DMS 273 treated with DMSO at 0.1 percent for 48 hours (cell line): ENCODE measurements at places on chromosomes 3 and 15.

- DNase-seq: no peak
Measured at GRCh38 chr3:45497963-45498362, 96.6 kb upstream of the LIMD1 start.

- no peak for DNase-seq
Measured at GRCh38 chr3:158743664-158744566, 11.7 kb upstream of the RARRES1 start.

DNA sequence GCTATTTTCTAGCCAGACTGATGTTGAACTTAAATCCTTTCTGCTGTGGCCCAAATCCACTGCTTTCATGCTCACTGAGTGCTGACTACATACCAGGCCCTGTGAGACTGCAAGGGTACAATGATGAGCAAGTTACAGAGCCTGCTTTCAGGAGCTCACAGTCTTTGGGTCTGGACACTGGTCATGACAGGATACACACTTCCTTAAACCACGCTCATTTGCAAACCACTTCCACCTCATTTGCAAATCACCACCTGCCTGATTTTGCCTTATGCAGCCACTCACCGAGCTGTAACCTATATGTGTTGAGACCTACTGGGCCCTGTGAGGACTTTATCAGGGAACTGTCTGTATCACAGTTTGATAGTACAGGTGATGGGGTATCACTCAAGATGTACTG, 50.2 kb upstream of the LRRC58 start:
- no peak for DNase-seq

DNA sequence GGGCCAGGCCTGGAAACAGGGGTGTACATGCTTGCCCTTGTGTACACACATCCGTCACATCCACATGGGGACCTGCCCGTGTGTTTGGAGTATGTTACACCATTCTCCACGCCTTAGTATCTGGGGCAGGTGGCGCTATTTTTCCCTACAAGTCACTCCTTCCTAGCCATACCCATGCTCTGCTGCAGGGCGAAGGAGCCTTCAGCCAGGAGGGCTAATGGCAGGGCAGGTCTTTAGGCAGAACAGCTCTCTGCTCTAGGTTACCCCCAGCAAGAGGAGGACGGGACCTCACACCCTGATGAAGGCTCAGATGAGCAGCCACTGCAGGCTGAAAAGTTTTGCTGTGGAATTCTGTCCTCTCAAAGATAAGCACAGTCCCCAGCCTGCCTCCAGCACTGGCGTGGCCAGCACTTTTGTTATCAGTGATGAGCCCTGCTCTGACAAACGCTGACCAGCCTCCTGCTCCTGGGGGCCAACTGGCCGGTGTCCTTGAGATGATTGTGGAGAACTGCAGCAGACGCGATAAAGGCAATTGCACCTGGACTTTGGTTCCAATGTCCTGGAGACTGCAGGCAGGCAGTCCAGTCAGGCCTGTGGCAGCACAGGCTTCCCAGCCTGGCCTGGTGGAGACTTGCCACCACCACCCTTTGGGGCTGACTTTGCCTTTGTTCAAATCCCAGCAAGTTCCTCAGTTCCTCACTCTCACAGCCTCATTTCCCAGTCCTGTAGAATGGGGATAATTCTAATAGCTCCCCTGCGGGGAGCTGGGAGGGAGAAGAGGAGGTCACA, 19.8 kb upstream of the PIGZ start:
- DNase-seq: no peak

- DNase-seq: no peak
Measured at GRCh38 chr15:42344763-42345162, 14.5 kb upstream of the CAPN3 start.

DNA sequence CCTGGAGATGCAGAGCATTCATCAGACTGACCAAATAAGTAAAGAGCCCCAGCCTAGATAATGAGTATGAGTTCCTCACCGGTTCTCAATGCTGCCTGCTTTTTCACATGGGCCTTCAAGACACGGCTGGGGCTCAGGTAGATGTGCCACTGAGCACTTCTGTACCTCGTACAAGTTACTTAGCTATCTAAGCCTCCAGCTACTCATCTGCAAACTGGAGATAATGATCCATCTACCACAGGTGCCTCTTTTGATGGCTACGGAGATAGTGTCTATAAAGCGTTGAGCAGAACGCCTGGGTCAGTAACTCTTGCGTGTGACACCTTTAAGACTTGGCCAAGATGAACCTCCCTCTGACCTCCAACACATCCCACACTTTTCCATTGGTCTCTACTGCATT, 56.3 kb downstream of the CCR4 start:
- DNase-seq: no peak

DNA sequence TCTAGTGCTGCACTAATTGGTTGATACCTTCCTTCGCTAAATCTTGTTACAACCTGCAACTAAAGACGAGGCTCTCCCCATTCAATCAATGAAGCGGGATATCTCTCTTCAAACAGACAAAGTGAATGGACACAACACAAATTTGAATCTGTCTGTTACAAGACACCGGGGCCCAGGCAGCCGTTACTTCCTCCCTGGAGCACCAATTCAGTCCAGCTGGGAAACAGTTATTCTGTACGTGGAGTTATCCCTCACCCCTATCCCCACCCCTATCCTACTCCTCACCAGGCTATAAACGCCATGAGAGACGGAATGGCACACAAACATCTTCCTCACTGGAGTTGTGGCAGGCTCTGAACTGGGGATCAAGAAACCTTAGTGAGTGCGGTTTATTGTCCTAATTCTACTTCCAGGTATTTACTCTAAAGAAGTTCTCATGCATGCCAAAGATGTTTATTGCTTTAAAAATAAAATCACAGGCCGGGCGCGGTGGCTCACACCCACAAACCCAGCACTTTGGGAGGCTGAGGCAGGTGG, 181.8 kb downstream of the FOXP1 start:
- DNase-seq: no peak

DNA sequence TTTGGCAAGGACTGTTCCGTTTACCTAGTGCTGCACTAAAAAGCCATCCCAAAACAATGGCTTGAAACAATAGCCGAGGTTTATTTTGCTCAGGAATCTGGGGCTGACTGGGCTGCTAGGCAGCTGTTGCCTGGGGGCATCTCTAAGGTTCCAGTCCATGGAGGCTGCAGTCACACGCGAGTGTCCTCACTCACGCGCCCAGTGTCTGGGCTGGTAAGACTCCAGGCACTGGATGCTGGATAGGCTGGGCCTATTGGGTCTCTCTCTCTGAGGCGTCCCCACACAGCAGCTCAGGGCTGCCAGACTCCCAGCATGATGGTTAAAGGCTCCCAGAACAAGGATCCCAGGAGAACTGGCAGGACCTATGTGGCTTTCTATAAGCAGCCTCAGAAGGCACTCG, 34.2 kb downstream of the ALS2CL start:
- DNase-seq: no peak

- DNase-seq: peak; percentile 31
Measured at GRCh38 chr3:83523470-83524073, 1435.2 kb upstream of the CADM2 start.

- no peak for DNase-seq
Measured at GRCh38 chr3:19399356-19399755, 251.0 kb downstream of the KCNH8 start.

- no peak for DNase-seq
Measured at GRCh38 chr15:44289259-44289790, 806 bp downstream of the GOLM2 start.

DNA sequence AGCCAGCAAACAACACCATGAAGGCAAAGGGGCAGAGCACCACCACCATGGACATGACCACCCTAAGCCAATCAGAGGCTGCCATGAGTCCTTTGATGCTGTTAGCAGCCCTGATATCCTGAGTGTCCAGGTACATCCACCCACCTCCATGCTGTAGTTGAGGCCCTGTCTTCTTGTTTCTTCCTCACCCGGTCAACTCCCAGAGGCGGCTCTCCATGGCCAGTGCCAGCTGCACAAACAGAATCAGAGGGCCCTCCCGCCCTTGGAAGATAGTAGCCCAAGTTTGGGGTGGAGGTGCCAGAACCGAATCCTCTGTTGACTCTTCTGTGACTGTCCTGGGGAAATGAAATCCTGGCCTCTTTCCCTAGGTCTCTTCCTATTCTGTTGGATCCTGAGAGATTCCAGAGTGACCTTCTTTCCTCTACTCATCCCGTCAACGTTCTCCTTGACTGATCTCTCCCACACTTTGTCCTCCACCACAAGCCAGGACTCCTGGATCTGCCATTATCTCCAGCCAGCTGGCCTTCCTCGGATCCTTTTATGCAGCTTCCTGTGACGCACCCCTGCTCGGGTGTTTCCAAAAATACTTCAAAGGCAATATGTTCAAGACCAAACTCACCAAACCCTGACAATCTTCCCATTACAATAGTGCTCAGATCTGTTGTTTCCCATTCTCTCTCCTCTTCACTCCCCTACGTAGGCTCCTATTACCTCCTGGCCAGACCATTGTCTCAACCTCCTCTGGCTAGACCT, 45.4 kb upstream of the DLG1 start:
- DNase-seq: no peak

GRCh38 chr3:23455084-23455483, 252.0 kb downstream of the UBE2E2 start:
- no peak for DNase-seq

DNA sequence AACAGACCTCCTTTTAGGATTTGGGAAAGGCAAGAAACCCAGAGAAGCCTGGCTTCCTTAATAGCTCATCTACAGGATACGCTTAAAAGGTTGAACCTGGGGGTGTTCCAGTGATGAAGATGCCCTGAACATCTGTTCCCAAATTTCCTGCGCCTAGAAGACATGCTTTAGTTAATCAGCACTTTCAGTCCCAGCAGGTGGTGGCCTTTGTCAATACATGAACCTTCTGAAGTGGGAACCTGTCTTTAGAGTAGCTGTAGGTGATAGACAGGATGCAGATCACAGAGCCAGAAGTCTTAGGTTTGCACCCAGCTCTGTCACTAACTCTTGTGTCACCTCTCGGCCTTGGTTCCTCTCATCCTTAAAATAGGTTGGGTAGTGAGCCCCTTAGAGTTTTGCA, 149.7 kb upstream of the SYNPR start:
- DNase-seq: no peak
